Omental fat pad (tissue), 4 donors: ENCODE measurements at places on chromosomes 1 and 21.

DNA sequence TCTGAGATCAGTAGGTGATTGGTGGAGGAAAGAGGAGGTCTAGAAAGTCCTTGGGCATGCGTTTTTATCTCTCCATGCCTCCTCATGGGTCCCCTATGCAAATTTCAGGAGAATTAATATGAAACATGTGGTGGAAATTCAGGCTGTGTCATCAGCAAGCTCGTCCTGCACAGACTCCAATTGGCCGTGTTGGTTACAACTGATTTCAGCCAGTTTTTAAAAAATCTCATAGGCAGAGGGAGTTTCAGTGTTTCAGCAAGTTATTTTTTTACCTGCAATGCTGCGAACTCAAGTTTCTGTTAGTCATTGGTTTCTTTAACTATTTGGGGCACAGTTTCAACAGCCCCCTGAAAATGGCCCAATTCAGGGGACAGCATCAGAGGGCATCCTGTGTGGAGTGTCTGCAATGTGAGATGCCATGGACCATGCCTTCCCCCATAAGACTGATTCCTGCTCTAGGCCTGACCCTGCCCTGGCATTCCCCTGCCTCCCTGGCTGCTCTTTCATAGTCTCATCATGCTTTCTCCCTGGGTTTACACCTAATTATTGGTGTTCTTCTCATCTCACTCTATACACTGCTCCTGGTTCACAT is 59.9 kb downstream of the C1orf198 start:
- no peak for DNase-seq

DNA sequence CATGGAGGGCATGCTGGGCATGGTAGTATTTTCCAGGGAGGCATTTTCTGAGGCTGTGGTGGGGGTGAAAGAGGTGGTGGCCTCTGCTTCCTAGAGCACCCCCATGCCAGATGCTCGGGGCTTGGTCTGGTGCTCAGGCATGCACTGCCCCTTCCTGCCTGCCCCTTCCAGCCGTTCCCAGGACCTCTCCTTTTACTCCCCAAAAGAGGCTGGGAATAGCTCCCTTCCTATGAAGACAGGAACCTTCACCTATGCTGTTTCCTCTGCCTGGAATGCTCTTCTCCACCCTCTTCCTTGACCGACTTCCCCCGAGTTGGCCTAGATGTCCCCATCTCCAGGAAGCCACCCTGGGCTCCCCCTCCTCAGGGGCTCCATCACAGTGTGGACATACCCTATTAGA is 9.1 kb downstream of the EDN2 start:
- no peak for DNase-seq

DNA sequence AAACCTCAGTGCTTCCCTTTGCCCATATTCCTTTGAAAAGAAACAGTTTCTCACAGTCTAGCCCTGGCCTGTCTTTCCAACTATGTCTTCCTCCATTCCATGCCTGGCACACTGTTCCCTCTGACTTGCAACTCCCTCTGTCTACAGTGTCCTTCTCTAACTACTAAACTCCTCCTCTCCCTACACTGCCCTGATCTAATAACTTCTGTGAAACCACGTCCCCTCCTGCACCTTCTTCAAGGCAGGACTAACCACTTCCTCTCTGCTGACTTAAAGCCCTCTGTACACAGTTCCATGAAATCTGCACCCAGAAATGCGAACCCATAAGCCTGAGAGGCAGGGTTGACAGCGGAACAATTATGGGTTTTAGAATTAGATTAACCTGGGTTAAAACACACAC is 62.2 kb upstream of the ATP1B1 start:
- no peak for DNase-seq

GRCh38 chr21:44425895-44426662 is 29.2 kb upstream of the LRRC3 start:
- no peak for DNase-seq

DNA sequence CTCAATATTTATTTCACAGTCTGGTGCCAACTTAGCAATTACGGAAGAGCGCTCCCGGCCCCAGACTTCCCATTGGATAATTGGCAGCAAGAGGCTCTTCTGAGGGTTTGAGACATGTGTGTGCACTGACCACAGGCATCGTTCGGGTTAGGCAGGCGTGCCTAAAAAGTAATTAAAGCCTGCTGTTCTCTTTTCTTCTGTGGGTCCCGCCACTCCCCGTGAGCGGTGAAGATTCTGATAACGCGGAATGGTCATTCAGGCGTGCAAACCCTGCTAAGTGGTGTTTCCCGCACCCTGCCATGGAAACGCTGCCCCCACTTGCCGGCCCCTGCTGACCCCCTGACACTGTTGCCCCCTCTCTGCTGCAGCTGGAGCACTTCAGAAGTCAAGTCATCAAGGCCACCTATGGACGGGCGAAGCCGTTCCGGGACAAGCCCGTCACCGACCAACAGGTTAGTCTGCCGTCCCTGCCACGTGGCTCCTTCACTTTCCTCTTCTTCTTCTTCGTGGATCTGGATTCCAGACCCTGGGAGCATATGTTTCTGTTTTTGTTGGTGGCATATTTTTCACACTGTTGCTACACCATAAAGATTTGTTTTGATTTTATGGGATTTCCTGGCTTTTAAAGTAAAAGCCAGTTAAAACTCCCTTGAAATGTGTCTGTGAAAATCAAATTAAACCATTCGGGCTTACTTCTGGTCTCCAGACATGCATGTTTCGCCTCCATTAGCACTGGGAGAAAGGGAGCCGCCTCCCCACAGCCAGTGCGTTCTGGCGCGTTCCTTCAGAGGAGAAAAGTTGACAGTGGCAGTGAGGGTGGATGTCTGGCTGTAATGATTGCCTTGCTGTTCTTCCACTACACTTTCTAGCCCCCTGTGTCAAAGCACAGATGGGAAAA is 79.9 kb downstream of the FHAD1 start:
- no peak for DNase-seq

DNA sequence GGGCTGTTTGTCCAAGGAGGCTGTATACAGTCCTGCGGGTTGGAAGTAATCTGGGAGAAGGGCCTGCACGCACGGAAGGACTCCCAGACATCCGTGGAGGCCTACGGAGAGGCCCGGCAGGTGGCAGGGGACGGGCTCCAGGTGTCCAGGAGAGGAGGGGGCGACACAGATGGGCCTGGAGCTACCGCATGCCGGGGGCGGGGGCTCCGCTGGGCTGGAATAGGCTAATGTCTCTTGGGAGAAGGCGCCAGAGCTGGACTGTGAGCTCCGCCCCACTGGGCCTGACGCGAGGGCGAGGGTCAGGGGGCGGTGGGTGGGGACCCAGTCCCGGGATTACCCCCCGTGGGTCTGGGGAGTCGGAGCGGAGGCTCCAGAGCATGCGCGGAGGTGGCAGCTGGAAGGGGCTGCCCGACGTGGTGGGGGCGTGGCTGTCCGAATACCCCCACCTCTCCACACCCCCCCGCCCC is 659 bp downstream of the AGO1 start:
- no peak for DNase-seq

GRCh38 chr1:226633541-226634165 is 85.1 kb downstream of the STUM start:
- DNase-seq = no peak

DNA sequence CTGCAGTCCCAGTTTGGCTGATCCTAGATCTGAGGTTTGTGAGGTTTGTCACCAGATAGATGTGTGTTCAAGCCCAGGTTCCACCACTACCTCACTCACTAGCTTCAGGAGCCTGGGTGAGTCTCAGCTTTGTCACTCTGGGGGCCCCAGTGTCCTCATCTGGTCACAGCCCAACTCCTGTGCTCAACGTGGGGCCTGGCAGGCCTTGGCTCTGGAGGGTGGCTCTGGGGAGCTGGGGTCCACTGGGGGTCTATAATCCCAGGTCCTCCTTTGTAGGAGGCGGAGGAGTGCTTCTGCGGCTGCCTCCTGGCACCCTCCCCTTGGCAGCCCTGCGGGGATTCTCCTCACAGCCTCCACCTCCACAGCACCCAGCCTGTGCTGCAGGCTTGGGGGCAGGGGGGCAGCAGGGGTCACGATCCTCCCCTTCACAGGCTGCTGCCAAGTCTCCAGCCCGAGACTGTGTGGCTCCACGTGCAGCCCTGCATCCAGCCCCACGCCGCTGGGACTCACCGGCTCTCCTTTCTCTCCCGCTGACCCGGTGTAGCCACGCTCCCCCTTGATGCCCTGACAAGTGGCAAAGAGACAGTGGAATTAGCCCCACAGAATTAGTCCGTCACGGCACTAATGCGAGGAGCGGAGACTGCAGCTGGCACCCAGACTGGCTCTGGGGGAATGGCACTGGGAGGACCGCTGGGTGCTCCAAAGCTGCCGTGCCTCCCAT is 22.5 kb upstream of the PEF1 start:
- DNase-seq = no peak

- peak; percentile 48 for DNase-seq
These were observed 48.8 kb downstream of the LAMC2 start for GRCh38 chr1:183234660-183235476.

- no peak for DNase-seq
These were observed 6.3 kb upstream of the RC3H1 start for GRCh38 chr1:174028495-174028894.

DNA sequence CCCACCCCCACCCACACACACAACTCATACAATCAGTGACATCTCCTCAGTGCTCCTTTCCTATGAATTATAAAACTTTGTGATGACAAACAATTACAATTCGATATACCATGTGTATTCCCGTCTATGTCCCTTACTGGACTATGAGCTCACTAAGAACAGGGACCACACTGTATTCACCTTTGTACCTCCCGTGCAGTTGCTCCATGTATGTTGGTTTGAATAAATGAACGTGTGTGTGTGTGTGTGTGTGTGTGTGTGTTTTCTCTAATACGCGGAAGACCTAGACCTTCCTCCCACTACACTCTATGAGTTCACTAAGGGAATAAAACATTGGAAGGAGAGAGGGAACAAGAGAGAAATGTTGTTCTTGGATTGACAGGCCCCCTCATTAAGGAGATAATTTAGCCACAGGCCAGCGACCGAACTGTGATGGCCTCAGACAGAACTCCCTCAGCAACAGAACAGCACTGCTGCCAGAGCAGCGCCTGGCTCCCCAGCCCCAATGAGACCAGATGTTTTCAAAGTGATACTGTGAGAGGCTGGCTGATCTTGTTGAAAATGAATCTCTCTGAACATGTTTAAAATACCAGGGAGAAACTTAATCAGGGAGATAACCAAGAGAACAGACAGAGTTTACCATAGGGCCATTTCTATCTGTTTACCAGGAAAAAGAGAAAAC is 21.7 kb downstream of the BCAR3 start:
- no peak for DNase-seq

DNA sequence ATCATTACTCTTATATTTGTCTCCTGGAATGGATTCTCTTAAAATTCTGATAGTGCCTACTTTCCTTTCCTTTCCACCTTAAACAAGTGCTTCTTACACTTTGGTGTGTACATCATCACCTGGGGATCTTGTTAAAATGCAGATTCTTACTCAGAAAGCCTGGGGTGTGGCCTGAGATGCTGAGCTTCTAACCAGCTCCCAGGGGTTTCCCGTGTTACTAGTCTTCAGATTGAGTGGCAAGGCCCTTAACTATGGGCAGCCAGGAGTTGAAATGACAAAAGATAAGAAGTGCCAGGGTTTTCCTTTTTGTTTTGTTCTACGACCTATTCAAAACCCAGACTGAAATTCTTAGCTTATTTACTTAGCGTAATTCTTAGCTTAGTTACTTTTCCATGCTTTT is 159.2 kb downstream of the HFM1 start:
- no peak for DNase-seq

DNA sequence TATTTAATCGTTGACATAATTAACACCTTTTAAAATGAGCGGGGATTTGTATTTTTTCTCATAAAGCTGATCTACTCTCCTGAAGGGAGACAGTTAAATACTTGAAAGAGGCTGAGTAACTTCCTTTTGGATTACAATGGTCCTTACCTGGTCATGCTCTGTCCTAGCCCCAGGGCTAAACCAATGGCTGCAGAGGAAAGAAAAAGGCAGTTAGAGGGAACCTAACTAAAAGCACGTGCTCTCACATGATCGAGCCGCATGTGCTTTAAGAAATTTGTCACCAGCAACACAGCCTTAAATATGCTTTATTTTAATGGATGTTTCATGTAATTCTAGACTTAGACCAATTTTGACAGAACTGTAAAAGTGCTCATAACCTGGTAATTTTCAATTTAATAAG is 132.7 kb downstream of the GPATCH2 start:
- DNase-seq = no peak

DNA sequence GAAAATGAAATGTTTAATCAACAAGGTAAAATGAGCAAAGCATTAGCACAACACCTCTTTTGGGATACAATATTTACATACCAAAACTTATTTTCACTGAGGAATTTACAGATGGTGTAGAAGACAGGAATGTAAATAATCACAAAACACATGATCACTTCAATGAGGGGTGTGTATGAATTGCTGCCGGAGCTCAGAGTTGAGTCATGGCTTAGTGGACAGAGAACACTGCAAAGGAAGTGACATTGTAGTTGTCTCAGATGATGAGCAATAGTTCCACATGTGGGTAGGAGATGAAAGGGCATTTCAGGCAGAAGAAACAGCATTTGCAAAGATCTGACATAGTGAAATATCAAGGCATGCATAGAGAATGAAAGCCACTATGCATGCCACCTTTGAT is 5.6 kb upstream of the KPRP start:
- no peak for DNase-seq

- DNase-seq = no peak
These were observed 1.7 kb upstream of the CELSR2 start for GRCh38 chr1:109247401-109248365.

- no peak for DNase-seq
These were observed 275.0 kb upstream of the BEND5 start for GRCh38 chr1:49051647-49052046.

GRCh38 chr1:161743231-161743630 is 6.4 kb upstream of the DUSP12 start:
- no peak for DNase-seq

- no peak for DNase-seq
These were observed 29.4 kb upstream of the KCNA10 start for GRCh38 chr1:110548381-110548780.

DNA sequence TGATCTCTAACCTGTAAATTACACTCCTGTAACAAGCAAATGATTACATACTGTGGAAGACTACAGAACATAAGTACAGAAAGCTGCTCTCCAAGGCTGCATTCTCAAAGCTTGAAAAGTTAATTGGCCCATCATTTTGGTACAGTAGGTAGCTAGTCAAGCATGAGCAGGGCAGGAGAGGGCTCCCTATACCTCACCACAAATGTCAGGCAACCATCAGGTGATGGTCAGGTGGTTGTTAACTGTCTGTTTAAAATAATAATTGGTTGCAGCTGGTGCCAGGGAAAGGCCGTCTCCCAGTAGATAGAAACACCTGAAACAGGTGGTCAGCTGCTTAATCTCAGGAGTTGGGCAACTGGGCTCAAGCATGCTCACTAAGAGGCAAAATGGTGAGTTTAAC is 13.1 kb upstream of the SLC1A7 start:
- DNase-seq = no peak

DNA sequence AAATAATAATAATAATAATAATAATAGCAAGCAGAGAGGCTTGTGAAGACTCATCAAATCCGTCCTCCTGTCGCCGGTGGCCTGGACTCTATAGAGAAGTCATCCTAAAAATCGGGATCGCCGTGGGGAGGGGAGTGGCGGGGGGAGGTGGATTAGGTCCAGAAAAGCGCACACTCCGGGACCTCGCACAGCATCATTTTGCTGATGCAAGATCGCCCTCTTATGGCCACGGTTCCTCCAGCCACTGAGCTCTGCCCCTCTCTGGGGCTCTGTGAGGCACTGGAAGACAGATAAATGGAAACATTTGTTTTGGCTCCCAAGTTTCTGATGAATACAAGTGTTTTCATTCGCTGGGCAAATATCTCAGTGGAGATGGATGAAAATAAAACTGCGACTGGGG is 612.0 kb downstream of the MATN1 start:
- no peak for DNase-seq
